ENCODE measurements at places on chromosomes 5 and 9.
A peak's percentile ranks its signal among the peaks of the same experiment; 100 is the strongest.

- no peak for DNase-seq
These were observed 4.4 kb upstream of the FGD3 start for GRCh38 chr9:92942688-92943616.

DNA sequence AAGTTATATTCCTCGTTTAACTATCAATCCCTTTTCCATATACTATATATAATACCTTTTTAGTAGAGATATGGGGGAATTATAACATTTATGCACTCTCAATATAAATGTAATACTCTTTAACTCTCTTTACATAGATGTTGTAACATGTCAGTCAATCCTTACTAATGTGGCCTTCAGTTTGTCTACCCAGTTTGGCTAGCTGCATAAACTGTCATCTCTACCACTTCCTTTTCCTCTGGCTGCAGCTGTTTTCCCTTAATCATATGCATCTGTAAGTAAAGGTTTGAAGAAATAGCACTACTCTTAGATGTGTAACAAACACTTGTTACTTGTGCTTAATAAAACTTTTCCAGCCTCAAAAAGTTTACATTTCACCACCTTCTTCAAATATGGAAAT lies 13.4 kb downstream of the ABHD17B start:
- DNase-seq: no peak

DNA sequence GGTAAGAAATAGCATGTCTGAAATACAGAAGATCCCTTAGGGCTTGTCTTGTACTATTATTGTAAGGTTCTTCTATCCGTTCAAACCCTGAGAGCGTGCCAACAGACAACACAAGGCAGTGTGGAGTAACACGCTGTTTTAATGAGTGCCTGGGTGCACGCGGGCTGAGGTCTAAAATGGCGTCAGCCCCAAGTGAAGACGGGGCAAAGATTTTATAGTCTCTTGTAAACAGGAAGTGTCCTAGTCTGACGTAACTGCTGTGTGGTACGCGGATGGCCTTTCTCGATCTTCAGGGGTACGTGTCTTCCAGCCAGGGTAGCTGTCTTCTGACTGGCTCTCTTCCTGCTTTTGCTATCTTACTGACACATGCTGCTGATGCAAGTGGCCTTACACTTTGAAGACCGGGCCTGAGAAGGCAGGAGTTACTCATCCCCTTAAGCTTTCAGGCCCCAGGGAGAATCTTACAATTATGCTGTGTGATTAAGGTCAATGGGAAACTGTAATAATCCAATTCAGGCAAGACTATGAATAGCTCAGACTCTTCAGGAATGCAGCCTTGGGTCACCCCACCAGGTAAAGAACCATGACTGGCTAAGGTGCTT lies 1812.0 kb upstream of the CDH9 start:
- DNase-seq: no peak

DNA sequence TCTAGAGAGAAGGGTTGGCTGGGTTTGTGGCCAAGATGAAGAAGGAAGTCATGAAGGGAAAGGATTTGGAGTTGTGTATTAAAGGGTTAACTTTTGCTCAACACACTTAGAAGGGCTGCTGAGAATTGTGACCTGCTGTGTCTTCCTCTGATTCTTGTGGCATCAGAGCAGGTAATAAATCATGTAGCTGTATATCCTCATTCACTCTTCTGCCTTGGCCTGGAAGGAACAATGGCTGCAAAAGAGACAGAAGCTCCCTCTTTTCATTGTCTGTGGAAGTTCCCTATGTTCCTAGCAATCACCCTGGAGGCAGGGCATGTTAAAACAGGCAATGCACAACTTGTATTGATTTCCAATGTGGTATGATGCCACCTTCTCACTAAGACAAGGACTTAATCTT lies 159.1 kb downstream of the LRRC70 start:
- no peak for DNase-seq

GRCh38 chr5:91727463-91727862 lies 344.3 kb upstream of the ARRDC3 start:
- no peak for DNase-seq

DNA sequence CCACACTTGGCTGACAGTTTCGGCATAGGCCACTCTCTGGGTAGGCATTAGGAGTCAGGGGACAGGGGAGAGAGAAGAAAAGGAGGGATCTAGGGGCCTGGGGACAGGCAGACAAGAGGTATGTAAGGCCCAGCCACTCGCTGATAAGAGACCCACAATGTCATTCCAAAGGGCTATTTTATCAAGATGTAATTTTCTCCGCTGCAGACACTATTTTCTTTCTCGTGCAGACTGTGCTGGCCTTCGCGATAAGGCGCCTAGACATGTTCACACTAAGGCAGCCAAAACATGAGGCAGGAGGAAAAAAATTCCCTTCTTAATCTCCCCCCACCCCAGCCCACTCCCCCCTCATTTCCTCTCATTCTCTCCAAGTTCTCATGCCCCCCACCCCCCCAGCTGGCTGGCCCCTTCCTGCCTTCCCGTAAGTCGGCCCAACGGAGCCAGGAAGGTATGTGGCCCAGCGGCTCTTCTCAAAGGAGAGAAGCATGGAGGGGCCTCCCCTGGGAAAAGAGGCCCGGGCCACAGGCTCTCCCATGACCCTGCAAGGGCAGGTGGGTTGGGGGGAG lies 44.9 kb upstream of the SYNPO start:
- DNase-seq: no peak

GRCh38 chr5:132820162-132820754 lies 7.2 kb downstream of the SOWAHA start:
- DNase-seq: peak; percentile 97

GRCh38 chr5:124592891-124593290 lies 153.5 kb downstream of the ZNF608 start:
- peak; percentile 18 for DNase-seq

GRCh38 chr5:124234022-124234769 lies 512.2 kb downstream of the ZNF608 start:
- peak; percentile 13 for DNase-seq

DNA sequence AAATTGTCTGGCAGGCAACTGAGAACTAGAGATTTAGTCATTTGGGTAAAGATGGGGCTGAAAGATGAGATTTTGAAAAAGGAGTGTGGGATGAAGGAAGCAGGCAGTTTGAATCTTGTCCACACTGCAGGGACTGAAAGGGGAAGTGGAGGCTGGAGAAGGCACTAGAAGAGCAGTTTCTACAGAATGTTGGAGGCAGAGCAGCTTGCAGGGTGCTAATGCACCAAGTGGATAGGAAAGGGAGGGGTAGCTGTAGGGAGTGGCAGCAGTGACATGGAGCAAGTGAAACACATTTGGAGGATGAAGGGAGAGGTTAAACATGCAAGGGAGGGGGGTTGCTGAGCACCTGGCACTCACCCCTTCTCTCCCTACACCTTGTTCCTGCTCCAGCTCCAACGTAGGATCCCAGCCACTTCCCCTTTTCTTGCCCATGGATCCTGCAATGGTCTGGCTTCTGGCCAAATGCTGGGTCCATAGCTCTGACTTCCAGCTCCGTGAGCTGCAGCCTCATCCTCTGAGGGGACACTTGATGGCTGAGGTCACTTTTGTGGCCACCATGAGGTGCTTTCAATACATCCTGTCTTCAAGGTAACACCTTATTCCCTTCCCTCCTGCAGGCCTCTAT lies 30.0 kb upstream of the FGD3 start:
- peak; percentile 9 for DNase-seq

- no peak for DNase-seq
These were observed 119.9 kb downstream of the TMEM174 start for GRCh38 chr5:73292816-73293459.

GRCh38 chr5:135221187-135221473 lies 177.9 kb downstream of the MACROH2A1 start:
- DNase-seq: no peak

GRCh38 chr9:96048104-96048955 lies 172.8 kb downstream of the ERCC6L2 start:
- peak; percentile 52 for DNase-seq

GRCh38 chr9:110006657-110007056 lies 201.3 kb downstream of the C9orf152 start:
- no peak for DNase-seq

DNA sequence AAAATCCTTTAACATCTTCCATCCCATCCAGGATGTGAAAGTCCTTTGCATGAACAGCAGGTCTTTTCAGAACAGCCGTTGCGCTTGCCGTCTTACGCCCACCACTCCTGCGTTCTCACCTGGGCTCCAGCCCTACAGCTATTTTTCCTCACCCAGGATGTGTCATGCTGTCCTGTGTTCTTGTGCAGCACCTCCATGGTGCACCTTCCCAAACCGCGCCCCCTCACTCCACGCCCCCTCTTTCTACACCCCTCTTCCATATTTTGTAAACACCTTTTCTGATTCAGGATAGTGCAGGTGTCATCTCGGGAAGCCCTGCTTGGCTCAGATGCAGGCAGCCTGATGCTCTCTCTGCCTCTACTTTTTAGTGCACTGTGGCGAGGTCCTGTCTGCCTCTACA lies 18.4 kb downstream of the CAMK4 start:
- no peak for DNase-seq

DNA sequence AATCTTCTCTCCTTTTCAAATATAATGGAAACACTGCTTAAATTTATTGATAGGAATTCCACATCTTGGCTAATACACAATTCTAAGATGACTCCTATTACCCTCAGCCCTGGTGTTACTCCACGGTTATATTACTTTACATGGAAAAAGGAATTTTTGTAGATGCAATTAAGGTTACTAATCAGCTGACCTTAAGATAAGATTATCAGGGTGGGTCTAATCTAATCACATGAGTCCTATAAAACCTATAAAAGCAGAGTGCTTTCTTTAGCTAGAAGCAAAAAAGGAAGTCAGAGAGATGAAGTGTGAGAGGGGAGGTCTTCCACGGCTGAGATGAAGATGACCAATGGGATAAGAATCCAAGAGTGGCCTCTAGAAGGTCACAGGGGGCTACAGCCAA lies 268.6 kb downstream of the PDE4D start:
- DNase-seq: no peak

DNA sequence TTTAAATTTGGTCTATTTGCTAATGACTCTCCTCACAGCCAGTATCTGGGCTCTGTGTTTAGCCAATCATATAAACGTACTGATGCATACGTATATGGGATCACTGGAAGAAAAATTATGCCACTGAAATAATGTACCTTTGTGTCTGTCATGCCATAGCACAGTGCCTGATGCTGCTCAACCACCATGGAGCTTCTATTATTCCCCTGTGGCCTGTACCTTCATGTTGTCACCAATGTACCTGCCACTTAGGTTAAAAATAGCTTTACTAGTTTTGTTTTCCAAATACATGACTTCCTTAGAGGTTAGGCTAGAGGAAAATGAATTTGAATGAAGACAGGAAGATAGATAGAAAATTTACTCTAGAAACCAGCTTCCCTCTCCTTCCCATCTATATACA lies 34.6 kb downstream of the HACD4 start:
- no peak for DNase-seq

GRCh38 chr5:172090976-172091547 lies 84.6 kb upstream of the FBXW11 start:
- no peak for DNase-seq

DNA sequence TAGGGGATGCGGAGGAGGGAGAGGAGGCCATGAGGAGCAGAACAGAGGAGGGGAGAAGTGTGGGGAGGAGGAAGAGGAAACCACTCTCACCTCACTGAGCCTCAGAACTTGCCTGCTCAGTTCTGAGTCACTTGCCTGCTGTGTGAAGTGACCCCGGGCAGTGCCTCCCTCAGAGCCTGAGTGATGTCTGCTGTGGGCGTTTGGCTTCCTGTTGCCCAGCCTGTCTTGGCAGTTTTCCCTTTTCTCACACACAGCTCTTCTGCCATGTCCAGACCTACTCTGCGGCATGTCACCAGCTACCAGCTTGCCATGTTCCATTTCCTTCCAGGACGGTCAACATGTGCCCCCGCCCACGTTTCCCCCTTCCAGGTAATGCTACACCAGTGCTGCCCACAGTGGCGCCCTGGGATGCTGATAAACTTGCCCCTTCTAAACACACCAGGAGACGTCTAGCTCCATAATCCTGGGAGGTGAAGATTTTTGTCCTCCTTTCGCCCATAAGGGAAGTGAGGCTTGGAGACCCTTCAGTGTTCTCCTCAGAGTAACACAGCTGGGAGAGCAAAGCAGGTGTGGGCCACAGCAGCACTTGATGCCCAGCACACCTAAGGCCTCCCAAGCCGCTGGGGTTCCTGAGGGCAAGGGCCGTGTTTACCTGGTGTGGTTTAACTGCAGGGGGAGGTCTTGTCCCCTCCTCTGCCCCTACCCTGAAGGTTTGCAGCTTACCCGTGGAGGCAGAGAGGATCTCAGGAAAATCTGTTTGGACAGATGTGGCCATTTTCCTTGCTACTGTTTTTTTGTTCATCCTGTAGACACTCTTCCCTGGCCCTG lies 63.8 kb upstream of the RNF130 start:
- DNase-seq: peak; percentile 54

- no peak for DNase-seq
These were observed 195.7 kb downstream of the PALM2AKAP2 start for GRCh38 chr9:109975574-109976295.

- no peak for DNase-seq
These were observed 86.7 kb downstream of the PSD2 start for GRCh38 chr5:139882316-139882715.

DNA sequence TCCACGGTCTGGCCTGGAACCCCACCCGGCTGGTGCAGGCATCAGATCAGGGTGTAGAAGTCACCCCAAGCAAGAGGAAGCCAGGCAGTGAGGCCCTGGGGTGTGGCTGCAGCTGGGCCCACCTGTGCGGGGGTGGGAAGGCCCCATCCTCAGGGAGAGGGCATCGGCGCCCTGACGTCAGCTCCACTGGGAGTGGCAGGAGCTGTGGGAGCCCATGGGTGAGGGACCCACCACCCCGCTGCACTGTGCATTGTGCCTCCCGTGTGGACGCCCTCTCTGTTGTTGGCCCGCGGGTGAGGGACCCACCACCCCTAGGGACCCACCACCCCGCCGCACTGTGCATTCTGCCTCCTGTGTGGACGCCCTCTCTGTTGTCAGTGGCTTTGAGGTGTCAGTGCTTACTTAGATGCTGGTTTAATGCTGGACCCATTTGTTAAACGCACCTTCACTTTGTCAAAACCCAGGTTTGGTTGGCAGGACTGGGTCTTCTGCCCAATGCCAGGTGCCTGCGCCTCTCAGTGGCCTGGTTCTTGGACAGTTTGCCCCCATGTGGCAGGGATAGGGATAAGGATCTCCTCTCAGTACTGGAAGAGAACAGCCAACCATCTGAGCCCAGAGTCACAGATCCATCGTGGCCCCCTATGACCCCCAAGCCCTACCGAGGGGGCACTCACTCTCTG lies 6.9 kb upstream of the EXOC3 start:
- no peak for DNase-seq

GRCh38 chr9:5269249-5269715 lies 35.2 kb downstream of the RLN2 start:
- DNase-seq: no peak

DNA sequence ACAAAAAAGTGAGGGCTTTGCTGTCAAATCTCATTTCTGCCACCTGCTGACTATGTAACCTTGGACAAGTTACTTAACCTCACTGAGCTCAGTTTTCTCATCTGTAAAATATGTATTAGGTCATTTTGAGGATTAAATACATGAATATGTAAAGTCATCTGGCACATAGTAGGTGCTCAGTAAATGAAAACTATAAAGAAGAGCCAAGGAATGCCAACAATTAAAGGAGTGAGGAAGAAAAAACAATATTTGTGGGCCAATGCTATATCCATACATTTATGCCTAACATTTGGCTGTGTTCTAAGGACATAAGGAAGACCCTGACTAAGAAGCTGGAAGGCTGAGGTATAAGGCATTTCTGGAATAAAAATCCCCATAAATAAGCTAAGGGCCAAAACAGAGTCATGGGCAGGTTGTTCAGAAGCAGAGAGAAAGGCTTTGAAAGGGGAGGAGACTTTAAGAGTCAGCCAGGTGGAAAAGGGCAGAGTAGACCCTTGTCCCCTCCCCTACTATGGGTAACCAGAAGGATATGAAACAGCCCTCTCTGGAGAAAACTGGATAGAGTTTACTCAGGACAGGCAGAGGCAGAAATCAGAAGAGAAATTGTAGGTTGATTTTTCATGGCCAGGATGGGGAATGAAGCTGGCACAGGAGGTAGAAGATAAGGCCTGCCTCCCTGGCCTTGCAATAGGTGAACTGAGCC lies 47.6 kb upstream of the SIL1 start:
- no peak for DNase-seq

All from Ammon's horn (tissue), 1 donor.